CD4-positive, alpha-beta T cell treated with Interleukin-1 beta for 1 hour (primary cell): ENCODE measurements at places on chromosomes 5 and 9.

- no peak for DNase-seq
Measured at GRCh38 chr5:108743319-108743718, 4.4 kb upstream of the FER start.

- no peak for DNase-seq
Measured at GRCh38 chr9:93929231-93929630, 25.9 kb downstream of the BARX1 start.

DNA sequence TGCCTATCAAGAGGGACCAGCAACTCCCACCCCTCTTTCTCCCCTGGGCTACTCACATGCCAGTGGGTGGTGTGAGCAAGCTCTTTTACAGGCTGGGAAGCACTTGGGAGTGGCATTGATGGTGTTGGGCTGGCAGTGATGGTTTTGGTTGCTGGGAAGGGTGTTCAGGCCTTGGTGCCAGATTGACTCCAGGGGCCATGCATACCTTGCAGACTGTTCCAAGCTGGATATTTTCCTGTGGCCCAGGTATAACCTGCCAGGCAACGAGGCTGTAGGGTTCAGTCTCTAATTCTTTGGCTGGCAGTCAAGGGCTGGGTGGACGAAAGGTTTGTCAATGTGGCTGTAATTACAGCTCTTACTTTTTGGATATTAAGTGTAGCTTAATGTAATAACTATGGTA is 177.3 kb downstream of the MACROH2A1 start:
- DNase-seq = no peak

GRCh38 chr5:116848954-116849581 is 274.4 kb upstream of the SEMA6A start:
- no peak for DNase-seq

DNA sequence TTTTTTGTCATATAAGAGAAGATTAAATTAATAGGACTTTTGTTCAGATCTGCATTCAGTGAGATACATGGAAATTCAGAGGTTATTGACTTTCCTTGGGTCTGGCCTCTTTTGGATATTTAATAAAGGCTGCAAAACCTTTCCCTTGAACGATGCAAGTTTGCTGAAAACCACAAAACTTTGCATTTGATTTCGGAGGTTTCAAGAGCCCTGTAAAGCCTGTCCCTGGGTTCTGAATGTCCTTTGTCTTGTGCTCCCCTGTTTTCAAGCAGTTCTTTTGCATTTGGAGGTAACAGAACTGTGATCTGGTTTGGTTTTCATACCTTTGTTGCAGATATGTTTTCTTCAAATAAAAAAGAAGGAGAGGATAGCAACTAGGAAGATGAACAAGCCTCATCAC is 188.1 kb upstream of the DMRT1 start:
- no peak for DNase-seq

DNA sequence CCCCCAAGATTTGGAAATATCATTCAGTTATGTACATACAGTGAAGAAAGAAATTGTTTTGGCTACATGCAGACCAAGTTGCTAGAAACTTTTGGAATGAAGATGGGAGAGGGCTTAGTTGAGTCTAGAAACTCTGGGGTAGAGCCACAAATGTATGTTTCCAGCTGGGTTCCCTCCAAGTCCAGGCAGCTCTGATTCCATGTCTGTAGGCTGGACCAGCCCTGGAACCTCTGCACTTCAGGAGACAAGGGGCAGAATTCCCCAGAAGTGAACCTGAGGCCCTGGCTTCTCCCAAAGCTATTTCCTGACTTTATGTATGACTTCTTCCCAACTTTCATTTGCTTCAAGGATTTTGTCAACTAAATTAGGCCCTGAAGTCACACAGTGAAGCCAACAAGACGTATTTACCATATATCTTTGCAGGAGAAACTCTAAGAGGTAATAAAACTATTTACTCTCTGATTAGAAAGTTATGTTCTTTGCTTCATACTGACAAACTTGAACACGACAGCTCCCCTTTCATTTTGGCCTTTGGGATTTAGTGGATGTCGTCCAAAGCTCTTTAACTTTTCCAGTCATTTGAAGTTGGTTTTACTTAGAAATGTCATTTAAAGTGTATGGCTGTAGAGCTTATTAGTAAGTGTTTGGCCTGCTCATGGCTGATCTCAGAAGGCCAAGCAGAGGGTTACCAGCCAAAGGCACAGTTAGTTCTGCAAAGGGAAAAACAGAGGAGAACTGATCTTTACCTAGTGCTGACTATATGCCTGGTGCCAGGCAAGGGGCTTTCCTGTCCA is 152.0 kb upstream of the SLC28A3 start:
- no peak for DNase-seq

GRCh38 chr5:2178071-2178477 is 295.3 kb upstream of the IRX4 start:
- no peak for DNase-seq

- DNase-seq = no peak
Measured at GRCh38 chr5:132265336-132266030, 8.0 kb downstream of the PDLIM4 start.

- DNase-seq = peak; percentile 66
Measured at GRCh38 chr9:136239983-136240330, 5.7 kb downstream of the QSOX2 start.

- DNase-seq = no peak
Measured at GRCh38 chr5:67974054-67974453, 241.5 kb upstream of the PIK3R1 start.
